Trophoblast cell (in vitro differentiated cells and primary cell): ENCODE measurements at places on chromosomes 13 and 19.

DNA sequence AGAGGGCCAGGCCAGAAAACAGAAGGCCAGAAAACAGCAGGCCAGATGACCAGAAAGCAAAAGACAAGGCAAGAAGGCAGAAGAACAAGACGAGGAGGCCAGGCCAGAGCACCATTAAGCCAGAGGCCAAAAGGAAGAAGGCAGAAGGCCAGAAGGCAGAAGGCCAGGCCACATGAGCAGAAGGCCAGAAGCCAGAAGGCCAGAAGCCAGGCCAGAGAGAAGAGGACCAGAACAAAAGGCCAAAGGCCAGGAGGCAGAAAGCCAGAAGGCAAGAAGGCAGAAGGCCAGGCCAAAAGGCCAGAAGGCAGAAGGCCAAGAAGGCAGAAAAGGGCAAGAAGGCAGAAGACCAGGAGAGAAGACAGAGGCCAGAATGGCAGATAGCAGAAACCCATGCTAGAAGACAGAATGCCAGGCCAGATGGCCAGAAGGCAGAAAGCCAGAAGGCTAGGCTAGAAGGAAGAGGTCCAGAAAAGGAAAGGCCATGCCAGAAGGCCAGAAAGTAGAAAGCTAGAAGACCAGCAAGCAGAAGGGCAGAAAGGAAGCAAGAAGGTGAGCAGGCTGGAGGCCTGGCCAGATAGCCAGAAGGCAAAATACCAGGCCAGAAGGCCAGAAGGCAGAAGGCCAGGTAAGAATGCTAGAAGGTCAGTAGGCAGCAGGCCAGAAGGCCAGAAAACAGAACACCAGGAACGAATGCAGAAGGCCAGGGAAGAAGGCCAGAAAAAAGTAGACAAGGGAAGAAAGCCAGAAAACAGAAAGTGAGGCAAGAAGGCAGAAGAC lies 187.6 kb downstream of the TUBA3C start:
- peak; percentile 21 for DNase-seq

GRCh38 chr13:20702915-20703779 lies at the start of gene IL17D:
Gene IL17D (plus strand): TSS chr13:20703699. CDS start chr13:20704002, 303 bp downstream.
- DNase-seq = no peak

GRCh38 chr19:50329146-50329925 lies at the start of gene KCNC3:
Gene KCNC3 (minus strand): TSS chr19:50329377. CDS start chr19:50329082, 295 bp downstream.
- DNase-seq = peak; percentile 99

DNA sequence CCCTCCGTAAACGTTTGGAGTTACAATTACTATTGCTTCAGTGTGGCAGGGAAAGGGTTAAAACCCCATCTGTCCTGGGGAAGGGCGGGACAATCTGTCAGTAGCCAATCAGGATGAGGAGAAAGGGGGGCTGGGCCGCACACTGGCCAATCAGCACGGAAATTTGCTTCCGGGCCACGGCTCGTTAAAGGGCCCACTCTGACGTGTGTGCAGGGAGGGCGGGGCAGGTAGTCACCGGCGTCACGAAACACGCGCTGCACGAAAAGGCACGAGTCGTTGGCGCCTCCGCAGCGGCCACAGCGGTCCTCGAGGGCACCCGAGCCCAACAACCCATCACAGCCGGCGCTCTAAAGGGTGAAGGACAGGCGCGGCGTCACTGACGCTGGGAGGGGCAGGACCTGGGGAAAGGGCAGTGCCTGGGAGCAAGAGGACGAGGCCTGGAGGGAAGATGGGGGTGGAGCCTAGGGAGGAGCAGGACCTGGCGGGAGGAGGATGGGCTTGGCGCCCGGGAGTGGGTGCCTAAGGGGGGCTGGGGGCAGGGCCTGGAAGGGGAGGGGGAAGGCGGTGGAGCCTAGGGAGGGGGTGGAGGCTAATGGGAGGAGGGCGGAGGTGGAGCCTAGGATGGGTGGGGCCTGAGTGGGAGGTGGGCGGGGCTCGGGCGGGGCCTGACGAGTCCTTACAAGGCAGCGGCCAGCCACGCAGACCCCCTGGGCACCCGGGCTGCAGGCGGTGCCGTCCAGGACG lies 4.9 kb downstream of the ADAMTSL5 start:
- peak; percentile 92 for DNase-seq

GRCh38 chr19:5156231-5156986 lies 184.2 kb downstream of the PTPRS start:
- DNase-seq = no peak

GRCh38 chr19:45250216-45250831 lies 747 bp upstream of the MARK4 start:
- peak; percentile 93 for DNase-seq
